Astrocyte (in vitro differentiated cells and primary cell): ENCODE measurements at places on chromosomes 1 and 21. TPM values are rescaled to one million over a fixed set of nuclear protein-coding genes. Genes with fewer than 3 reads are reported as not detected.

DNA sequence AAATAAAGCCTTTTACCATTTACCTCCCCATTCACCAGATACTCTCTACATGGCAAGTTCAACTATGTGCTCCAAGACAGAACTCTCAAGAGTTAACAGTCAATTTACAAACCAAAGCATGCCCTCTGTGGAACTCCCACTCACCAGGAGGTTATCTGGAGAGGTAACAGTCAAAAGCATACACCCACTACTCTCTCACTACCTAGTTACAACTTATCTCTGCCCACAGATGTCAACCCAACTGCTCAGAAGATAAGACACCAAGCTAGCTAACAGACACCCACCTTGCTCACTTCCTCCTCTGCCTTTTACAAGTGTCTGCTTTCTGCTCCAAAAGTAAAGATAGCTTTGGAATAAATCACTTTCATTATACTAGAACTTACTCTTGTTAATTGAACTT, 131.0 kb downstream of the TRIM33 start:
- no peak for DNase-seq

DNA sequence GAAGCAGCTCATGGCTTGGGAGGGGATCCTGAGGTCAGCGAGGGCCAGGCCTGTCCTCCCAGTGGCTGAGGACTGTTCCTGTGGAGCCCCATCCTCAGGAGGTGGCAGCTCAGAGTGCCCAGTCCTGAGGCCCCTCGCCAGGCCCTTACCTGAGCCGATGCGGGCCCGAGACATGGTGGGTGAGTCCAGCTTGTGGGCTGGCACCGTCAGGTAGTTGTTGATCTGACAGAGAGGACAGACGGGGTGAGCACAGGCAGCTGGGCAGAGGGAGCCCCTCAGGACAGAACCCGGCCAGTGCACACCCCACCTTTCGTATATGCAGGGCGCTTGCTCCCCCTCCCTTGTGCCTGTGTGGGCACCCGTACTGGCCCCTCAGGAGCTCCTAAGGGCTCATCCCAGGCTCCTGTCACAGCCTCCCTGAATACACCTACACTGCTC, 53.9 kb downstream of the SLC9A1 start:
- DNase-seq, result no peak

DNA sequence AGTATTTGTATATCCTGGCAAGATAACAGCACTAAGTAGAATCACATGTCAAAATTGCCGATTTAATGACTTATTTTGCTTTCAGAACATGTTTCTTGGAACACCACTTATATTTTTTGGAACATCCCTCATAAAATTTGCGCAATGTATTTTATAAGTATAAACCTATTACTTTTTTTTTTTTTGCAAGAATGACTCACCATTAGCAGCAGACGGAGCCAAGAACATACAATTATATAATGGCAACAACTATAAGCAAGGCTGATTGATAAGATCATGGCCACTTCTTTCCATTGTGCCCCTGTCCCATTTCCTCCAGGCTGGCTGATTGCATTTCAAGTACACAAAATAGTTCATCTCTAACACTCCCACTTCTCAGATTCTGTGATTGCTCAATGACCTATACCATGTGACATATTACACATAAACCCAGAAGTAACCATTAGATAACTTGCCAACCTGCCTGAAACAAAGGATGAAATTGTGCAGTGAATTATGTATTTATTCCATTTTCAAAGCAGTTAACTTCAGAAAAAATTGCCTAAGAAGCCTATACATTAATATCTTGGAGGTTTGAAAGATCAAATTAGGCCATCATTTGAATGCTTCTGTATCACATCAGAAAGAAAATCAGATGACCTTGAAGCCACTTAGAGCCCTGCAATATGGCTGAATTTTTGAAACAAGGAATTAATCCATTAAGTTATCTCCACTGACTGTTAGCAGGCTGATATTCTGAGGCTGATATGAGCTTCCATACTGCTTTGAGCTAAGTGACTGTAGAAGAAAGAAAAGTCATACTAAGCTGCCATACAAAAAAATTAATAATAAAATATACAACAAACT, 77.8 kb upstream of the PRMT6 start:
- DNase-seq, result no peak

KIF14 gene
- 1.2 and 2.1 TPM in 2 replicates for total RNA-seq

GRCh38 chr1:41526956-41527561, 42.6 kb upstream of the EDN2 start:
- no peak for DNase-seq

LIX1L gene
- total RNA-seq, result 35.4 and 37.2 TPM in 2 replicates

SERINC2 gene
- total RNA-seq, result 29.4 and 30.4 TPM in 2 replicates

- no peak for DNase-seq
Observed at GRCh38 chr1:165826565-165827267, 698 bp upstream of the UCK2 start.

AADACL3 gene
- total RNA-seq, result 0.05 TPM in 1 of 2 replicates, not detected in the other

GRCh38 chr1:116373431-116374352, 648 bp downstream of the ATP1A1 start:
- DNase-seq, result no peak

CRTC2 gene
- total RNA-seq, result 38.3 and 38.4 TPM in 2 replicates

DNA sequence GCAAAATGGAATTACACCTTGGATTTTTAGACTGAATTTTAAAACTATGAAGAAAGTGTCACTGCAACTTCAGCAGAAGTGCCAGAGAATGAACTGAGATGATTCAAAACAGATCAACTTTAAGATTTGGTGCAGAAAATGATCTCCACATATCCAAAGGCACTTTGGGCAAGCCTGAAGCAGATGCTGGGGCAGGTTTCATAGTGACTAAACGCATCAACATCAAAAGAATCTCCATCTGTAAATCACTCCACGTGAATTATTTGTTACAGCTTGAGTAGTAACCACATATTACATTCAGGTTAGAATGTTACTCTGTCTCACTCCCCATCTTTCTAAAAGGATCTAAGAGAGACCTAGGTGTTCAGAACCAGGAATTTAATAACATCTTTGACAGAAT, 329.0 kb upstream of the ESRRG start:
- DNase-seq, result no peak

PLPPR4 gene
- total RNA-seq, result 0.07 TPM in 2 replicates

GRCh38 chr1:36177589-36178431, 21.9 kb downstream of the MAP7D1 start:
- no peak for DNase-seq

GRCh38 chr1:207314816-207315215, 6.7 kb upstream of the CD55 start:
- DNase-seq, result no peak

WDR26 gene
- total RNA-seq, result 105 and 113 TPM in 2 replicates

LDLRAD1 gene
- total RNA-seq, result not detected in 2 replicates

- no peak for DNase-seq
Observed at GRCh38 chr1:2126331-2127186, 68.0 kb downstream of the FAAP20 start.

DNA sequence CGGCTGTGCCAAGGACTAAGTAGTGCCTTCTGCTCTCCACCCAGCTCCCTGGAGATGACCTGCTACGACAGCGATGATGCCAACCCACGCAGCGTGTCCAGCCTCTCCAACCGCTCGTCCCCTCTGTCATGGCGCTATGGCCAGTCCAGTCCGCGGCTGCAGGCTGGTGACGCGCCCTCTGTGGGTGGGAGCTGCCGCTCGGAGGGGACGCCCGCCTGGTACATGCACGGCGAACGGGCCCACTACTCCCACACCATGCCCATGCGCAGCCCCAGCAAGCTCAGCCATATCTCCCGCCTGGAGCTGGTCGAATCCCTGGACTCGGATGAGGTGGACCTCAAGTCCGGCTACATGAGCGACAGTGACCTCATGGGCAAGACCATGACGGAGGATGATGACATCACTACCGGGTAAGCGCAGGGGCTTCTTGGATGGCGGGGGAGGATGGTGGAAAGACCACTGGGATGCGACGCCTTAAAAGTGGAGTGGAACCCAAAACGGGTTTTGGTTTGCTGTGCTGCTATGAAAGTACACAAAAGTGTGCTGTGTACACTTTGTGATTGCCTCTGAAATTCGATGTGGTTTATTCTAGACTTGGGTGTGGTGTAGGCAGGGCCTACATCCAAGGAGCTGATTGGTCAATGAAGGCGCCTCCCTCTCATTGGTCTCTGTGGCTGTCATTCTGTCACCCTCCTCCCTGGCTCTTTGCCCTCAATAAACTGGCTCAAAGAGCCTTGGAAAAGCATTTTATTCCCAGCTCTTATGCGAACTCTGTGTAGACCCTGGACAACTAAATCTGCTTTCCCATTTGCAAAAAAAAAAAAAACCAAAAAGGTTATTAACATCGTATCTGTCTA, 110.4 kb upstream of the IPO9 start:
- no peak for DNase-seq

DNA sequence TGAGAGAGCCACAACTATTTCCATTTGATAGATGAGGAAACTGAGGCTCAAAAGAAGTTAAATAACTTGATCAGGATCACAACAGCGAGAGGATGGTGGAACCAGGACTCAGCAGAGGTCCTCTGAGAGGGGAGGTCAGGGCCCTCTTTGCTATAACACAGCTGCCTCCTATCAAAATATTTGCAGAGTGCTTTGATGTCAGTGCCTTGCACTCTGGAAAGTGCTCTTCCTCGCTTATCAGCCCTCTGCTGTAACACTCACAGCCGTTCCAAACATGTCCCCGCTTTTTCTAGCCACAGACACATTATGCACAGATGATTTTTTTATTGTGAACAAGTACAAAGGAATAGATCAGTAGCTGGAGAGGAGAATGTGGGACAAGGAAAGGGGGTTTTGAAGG, 71.8 kb upstream of the ARHGAP29 start:
- DNase-seq, result no peak

STUM gene
- not detected in 2 replicates for total RNA-seq

GRCh38 chr1:190439447-190439846, 38.2 kb downstream of the BRINP3 start:
- no peak for DNase-seq

GRCh38 chr1:9317591-9318417, 25.1 kb downstream of the SPSB1 start:
- peak; percentile 73 for DNase-seq

- DNase-seq, result no peak
Observed at GRCh38 chr1:204249736-204250427, 36.1 kb upstream of the GOLT1A start.

SCAF4 gene
- total RNA-seq, result 28.7 and 32.9 TPM in 2 replicates

- DNase-seq, result peak; percentile 98
Observed at GRCh38 chr1:8121261-8122159, 95.4 kb upstream of the ERRFI1 start.

SELL gene
- 0.54 and 1.5 TPM in 2 replicates for total RNA-seq

TRIM67 gene
- total RNA-seq, result 0.89 and 1.1 TPM in 2 replicates

- no peak for DNase-seq
Observed at GRCh38 chr1:163227126-163227525, 24.4 kb upstream of the RGS5 start.

GRCh38 chr1:74465193-74465681, 47.2 kb downstream of the LRRC53 start:
- no peak for DNase-seq

DNA sequence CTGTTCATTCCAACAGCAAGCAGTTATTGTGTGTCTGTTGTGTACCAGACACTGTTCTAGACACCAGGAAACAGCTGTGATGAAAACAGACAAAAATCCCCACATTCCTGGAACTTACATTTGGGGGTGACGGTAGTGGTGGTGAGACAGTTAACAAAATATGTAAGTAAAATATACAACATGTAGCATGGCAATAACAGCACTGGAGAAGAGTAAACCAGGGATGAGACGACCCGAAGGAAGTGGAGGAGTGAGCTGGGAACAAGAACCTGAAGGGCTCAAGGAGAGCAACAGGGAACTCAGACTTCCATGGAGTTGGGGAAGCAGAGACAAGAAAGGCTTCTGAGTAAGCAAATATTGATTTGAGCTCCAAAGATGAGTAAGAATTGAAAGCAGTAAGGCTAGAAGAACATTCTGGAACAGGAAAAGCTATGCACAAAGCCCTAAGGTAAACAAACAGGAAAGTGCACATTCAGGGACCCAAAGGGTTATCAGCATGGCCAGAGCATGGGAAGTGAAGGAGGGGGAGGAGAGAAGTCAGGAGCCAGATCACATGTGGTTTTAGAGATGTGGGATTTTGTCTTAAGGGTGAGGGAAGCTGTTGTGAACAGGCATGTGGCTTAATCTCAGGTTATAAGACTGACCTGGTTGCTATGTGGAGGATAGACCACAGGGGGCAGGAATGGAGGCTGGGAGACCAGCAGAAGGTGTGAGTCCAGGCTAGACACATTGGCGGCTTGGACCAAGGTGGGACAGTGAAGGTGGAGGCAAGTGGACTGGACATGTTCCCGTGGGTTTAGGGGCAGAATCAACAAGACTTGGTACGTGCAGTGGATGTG, 7.3 kb downstream of the CSF1 start:
- DNase-seq, result no peak

DNA sequence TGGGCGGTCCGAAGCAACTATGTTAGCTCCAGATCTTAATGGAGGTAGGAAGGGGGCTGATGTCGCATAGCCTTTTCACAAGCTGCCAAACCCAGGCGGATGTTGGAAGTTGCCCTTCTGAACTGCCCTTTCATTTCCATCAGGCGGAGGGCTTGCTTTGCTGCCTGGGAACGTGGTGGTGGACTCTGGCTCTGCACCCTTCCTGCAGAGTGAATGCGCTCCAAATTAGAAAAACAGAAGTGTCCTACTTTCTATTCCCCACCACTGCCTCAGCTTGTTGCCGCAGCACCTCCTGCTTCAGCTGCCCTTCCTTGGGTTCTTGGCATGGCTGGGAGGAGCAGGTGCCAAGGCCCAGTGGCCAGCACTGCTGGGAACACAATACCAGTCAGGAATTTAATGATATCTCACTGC, 60.6 kb downstream of the AK4 start:
- no peak for DNase-seq

GRCh38 chr1:6336776-6337622, 56.6 kb downstream of the ACOT7 start:
- no peak for DNase-seq

DNA sequence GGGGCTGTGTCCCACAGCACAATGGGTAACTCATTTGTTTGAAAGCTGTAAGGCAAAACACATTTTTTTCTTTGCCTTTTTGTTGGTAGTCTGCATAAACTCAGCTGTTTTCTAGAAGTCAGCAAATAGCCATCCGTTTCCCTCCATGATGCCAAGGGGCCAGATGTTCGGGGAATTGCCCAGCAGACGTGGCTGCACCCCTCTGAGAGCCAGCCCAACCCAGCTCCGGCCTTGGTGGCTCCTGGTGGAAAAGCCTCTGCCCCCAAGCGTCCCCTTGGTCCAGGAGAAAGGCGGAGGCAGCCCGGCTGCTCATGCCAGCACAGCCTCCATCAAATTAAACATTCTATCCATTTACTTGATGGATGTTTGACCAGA, 58.4 kb upstream of the ADARB1 start:
- DNase-seq, result no peak

DNA sequence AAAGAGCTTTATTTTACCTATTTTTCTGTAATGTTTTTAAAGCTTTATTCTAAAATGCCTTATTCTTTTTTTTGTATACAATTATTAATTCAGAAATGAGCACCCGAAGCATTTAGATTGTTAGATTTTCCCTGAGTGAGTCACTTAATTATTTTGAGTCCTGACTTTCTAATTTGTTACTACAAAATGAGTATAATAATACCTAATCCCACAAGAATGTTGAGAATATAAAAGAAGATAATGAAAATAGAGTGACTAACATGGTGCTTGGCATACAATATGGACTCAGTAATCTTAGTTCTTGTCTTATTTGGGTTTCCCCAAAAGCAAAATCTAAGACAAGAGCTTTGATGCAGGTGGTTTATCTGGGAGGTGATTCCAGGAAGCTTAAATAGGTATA, 142.2 kb downstream of the LHX8 start:
- peak; percentile 65 for DNase-seq

- DNase-seq, result no peak
Observed at GRCh38 chr21:17195976-17196375, 316.9 kb upstream of the CXADR start.
